ENCODE measurements at places on chromosomes 6 and 20.

DNA sequence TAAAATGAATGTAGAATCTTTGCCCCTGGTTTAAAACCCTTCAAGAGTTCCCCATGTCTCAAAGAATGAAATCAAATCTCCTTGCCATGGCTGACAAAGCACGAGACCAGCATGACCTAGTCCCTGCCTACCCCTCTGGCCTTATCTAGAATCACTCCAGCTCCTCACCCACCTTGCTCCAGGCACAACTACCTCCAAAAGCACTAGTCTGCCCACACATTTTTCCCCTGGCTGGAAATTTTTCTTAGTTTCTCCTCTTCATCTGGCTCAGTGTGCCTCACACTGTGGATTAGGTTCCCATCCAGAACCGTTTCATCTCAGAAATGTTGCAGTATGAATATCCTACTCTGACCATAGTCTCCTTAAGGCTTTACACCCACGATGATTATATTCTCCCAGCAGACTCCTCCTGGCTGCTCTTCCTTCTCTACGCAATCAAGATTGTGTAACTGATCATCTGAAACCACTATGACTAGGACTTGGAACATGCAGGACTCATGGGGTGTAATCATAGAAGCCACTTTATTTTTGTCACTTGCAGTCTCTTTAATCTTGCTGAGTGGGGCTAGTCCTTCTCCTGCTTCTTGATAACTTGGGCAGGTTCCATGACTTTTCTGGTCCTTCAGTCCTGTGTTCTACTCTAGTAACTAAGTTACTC, 7.8 kb upstream of the MRS2 start:
- DNase-seq: peak; percentile 96

- no peak for DNase-seq
These were observed 149.4 kb downstream of the CD24 start for GRCh38 chr6:106825156-106825555.

DNA sequence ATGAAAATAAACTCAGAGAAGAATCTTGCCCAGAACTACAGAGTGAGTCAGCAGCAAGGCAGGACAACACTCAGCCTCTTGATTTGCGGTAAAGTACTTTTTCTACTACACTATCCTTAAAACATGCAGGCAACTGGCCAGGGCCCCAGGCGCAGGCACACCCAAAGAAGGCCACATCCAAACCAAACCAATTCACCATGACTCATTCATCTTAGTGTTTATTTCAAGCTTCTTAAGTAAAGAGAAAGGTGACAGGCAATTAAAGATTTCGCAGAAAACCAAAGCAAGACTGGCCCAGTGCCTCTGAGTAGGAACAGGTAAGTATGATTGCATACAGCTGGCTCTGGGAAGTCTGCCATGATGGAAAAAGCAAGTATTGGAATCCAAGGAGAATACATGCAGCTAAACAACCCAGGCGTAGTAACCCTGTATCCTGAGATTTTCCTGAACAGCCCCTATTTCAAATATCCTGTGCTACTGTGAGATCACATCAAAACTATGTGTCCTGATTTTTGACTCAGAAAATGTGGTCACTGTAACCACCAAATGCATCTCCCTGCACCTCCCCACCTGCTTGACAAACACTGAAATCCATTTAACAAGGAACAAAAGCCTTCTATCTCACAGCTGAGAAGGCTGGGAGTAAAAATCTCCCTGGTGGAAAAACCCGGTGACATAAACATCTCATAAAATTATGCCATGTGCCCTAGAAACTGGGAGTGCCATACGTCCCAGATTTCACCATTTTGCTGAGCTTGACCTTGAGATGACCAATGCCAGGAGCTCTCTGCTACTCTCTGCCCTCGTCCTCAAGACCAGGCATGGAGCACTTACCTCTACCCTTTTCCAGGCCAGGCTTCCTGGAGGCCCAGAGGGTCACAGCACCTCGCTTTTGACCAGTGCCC, 12.4 kb downstream of the WFDC3 start:
- peak; percentile 99 for DNase-seq

- DNase-seq: no peak
These were observed 2.9 kb downstream of the GID8 start for GRCh38 chr20:62940875-62941274.

DNA sequence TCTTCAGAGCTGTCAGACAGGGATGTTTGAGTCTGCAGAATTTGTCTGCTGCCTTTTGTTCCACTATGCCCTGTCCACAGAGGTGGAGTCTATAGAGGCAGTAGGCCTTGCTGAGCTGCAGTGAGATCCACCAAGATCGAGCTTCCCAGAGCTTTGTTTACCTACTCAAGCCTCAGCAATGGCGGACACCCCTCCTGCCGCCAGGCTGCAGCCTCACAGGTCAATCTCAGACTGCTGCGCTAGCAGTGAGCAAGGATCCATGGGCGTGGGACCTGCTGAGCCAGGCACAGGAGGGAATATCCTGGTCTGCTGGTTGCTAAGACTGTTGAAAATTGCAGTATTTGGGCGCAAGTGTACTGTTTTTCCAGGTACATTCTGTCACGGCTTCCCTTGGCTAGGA, 28.4 kb upstream of the RAB32 start:
- no peak for DNase-seq

GRCh38 chr20:32480371-32481241, 104.5 kb downstream of the NOL4L start:
- peak; percentile 73 for DNase-seq

DNA sequence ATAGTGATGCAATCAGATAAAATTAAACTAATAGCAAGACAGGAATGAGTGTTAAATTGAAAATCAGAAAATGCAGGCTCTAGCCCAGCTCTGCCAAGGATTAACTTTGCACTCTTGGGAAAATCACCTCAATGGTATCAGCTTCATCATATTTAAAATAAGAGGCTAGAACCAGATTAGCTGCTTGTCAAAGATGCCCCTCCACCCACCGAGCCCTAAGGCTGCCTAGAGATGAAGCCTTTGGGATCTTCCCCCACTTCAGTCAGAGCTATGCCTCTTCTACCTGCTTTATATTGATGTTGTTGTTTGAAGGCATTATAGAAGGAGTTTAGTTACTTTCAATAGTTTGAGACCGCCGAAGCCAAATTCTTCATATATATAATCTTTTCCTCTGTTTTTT, 47.4 kb downstream of the HDDC2 start:
- DNase-seq: no peak

- DNase-seq: no peak
These were observed 90.0 kb downstream of the PRND start for GRCh38 chr20:4811661-4812181.

- peak; percentile 58 for DNase-seq
These were observed 19.3 kb downstream of the COL9A3 start for GRCh38 chr20:62835931-62836861.

DNA sequence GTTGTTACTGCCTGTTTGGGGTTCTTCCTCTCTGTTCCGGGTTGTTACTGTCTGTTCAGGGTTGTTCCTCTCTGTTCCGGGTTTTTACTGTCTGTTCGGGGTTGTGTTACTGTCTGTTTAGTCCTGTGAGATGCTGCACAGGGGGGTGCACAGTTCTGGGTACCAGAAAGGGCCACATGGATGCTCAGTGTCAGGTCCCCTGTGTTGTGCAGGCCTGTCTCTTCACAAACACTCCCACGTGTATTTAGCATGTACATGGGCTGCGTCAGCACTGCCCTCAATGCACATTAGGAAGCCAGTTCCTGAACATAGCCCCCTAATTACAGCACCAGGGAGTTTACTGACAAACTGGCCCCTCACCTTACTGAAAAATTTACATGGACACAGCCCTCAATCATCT, 118.5 kb downstream of the DLL1 start:
- DNase-seq: no peak

DNA sequence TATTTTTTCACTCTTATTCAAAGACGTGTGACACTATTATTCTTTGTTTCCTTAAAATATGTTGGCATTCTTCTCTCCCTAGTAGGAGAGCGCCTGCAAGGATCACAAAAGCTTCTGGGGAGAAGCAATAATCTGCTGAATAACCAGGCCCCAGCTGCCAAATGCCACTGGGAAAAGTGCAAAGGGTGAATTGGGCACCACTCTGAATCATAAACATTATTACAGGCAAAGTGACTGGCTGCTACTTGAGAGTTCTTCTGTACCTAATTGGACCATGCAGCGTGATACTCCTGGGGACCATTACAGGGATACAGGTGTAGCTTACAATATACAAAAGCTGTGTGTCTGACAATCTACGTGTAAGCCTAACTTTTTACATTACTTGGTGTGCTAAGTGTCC, 152.8 kb downstream of the ATXN1 start:
- no peak for DNase-seq
